NCI-H2107 (cell line): ENCODE measurements at places on chromosomes 1 and 21.

- DNase-seq, result no peak
These were observed 21.9 kb upstream of the PADI6 start for GRCh38 chr1:17350083-17350482.

DNA sequence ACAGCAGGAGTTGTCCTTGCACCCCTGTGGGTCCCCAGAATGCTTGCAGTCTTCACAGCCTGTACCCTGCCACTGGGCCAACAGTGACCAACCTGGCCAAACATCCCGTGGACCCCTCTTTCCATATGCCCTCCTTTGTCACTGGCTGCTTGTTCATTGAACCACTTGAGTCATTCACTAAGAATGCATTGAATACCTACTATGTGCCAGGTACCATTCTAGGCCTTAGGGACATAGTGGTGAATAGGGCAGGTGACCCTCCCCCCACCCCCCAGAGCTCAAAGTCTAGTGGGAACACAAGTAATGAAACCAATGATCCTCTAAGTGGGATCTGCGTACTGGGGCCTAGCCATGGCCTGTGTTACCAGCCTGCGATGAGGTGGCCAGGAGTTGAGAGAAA, 28.2 kb downstream of the PIGP start:
- no peak for DNase-seq

GRCh38 chr21:37490084-37490483, 123.5 kb downstream of the DYRK1A start:
- DNase-seq, result no peak

- no peak for DNase-seq
These were observed 482.0 kb downstream of the DISC1 start for GRCh38 chr1:232108598-232108997.

- no peak for DNase-seq
These were observed 258.3 kb upstream of the SGIP1 start for GRCh38 chr1:66275601-66276023.

GRCh38 chr1:155910621-155911121, 478 bp downstream of the RIT1 start:
- no peak for DNase-seq

GRCh38 chr1:24743404-24744211, 1.6 kb upstream of the CLIC4 start:
- no peak for DNase-seq

DNA sequence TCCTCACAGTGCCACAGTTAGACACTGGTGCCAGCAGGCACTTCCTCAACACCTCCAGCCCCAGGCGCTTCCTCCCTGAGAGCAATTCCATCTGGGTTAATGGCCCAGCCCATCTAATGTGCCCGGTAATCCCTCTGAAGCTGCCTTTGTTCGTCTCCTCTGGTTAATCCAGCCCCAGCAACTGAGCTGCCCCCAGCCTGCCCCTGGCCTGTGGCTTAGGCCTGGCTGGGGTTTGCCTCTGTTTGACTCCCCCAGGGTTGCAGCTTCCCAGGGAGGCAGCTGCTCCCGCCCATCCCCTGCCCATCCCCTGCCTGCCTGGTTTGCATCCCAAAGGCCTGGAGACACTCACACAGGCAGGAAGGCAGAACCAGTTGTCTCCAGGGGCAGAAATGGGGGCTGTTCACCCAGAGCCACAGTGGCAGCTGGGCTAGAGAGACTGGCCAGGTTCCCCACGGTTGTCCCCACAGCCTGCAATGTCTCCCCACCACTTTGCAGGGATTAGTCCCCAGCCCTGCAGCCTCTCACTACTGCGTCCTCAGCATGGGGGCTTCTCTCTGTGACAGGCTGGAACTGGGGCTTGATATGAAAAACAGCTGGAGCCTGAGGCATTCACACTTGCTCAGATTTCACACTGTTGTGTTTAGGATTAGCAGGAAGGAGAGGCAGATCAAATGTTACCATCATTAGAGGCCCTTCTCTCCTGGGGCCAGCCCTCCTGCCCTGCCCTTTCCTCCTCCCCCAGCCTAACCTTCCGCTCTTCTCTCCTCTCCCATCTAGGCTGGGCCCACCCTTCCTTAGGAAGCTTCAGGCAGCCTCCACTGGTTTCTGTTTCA, 120.2 kb downstream of the TLR5 start:
- DNase-seq, result peak; percentile 72

DNA sequence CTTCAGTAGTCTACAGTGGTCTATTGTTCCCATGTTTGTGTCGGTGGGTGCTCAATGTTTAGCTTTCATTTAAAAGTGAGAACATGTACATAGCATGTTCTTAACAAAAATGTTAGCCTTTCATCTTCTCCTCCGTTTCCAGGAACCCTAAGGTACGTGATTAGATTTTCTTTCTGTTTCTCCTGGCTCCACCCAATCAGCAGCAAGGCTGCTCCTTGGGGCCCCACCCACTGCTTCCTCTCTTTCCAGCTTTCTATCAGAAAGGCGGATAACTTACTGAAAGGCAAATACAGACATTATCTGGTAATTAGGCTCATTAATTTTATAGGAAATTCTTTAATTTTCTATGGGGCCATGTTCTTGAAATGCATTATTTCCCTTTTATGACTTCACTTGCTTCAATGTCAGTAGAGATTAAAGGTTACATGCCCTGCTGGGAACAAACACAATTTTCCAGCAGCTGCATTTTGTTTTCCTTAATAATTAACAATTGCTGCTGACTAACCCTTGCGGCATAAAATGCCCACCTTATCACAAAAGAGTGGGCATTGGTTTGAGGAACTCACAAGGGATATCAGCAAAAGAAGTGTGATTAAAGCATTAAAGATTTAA, 324.9 kb upstream of the SNX7 start:
- no peak for DNase-seq
